Mesothelial cell of epicardium (in vitro differentiated cells): ENCODE measurements at places on chromosomes 2 and 18.

DNA sequence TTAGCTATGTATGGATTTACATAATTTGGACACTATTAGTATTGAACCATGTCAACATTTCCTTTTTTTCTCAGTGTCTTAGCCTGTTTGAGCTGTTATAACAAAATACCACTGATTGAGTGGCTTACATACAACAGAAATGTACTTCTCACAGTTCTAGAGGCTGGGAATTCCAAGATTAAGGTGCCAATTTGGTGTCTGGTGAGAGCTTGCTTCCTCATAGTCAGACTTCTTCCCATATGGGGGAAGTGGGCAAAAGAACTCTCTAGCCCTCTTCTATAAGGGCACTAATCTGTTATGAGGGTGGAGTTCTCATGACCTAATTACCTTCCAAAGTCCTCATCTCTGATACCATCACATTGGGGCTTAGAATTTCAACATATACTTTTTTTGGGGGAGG lies 12.6 kb downstream of the ZNF804A start:
- DNase-seq = no peak

DNA sequence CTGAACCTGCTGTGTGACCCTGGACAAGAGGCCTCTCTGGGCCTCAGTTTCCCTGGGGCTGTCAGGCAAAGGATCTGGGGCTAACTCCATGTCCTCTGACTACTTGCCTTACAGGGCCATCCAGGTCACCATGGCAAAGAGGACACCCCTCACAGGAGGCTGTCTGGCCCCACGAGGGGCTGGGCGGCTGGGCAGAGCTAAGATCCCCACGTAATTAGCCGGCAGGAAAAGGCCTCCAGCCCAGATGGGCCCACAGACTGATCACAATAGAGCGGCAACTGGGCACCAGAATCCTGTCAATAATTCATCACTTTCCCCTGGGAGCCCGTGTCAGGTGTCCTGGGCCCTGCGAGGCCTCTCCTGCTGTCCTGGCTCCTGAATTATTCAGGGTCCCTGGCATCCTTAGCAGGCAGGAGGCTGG lies 44.8 kb upstream of the OTOF start:
- no peak for DNase-seq

GRCh38 chr18:56884511-56884910 lies 233.4 kb downstream of the WDR7 start:
- no peak for DNase-seq

DNA sequence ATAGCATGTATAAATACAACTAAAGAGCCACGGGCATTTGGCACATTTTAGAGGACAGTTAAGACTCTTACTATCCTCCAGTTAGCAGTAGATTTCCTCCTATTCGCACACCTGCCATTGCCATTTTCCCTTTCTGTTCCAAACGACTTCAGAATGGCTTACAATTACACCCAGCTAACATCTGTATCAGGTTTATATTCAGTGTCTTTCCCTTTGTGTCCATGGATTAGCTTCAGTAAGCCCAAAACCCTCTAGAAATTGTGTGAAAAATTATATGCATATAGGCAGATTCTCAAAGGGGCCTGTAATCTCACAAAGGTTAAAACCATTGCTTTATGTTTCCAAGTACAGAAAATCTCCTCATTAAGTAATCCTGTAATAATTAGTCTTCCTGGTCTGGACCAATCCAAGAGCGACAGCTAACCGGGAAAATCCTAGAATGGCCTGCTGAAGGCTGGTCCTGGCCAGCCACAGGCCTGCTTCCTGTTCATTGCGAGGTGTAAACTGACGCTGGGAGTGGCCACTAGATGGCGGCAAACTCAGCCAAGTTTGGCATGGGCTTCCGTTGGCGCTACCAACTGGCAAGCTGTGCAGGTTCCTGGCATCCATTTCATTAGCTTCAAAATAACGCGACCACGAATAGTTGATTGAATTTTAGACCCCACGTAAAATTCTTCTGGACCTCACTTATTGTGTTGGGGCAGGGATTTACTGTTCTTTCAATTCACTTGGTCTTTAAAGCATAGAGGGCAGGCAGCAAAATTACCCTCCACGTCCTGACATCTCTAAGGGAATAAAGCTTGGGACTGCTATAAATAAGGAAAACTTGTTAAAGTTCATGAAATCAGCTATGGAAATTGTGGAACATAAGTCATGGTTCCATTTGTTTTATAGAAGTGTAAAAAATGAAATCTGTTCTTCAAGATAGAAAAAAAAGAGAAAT lies 17.1 kb downstream of the ARHGAP25 start:
- peak; percentile 74 for DNase-seq

GRCh38 chr18:77160515-77160914 lies 27.9 kb upstream of the MBP start:
- no peak for DNase-seq

DNA sequence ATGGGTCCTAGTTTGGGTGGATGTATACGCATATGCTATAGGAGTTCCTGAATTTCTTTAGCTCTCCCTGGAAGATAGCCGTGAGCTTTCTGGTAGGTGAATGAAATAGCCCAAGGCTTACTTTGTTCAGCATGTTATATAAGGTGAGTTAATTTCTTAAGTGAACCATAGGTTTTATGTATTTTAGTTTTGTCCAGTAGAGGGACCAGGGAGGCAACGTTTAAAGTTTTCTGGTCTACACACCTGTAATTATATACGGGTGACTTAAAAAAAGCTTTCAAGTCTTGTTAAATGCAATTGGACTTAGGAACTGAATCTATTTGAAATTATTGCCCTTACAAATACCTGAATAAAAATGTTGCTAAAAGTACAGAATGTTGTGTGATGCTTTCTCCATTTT lies 402.5 kb upstream of the DDX18 start:
- DNase-seq = no peak

- no peak for DNase-seq
These were observed 34.5 kb downstream of the BCL2 start for GRCh38 chr18:63284827-63285733.
